ENCODE measurements at places on chromosomes 5 and 9.
A peak's percentile ranks its signal among the peaks of the same experiment; 100 is the strongest.

DNA sequence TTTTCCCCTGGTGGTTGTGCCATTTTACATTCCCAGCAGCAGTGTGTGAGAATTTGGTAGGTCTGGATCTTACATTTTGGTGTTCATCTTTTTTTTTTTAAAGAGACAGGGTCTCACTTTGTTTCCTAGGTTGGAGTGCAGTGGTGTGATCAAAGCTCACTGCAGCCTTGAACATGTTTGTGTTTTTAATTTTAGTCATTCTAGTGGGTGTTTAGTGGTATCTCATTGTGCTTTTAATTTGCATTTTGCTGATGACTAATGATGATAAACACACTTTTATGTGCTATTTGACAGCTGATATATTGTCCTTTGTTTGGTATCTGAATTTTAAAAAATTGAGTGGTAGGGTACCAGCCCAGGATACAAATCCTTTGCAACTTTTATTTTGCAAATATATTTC lies 53.4 kb upstream of the POMT1 start:
- no peak for DNase-seq

- peak; percentile 47 for DNase-seq
Measured at GRCh38 chr5:123450640-123451039, 27.4 kb upstream of the CEP120 start.

- DNase-seq, result no peak
Measured at GRCh38 chr9:136151214-136151804, 32.6 kb upstream of the TMEM250 start.

GRCh38 chr5:132096904-132097303 lies 23.3 kb downstream of the CSF2 start:
- DNase-seq, result no peak

GRCh38 chr5:60356745-60357144 lies 343.2 kb downstream of the DEPDC1B start:
- no peak for DNase-seq

- DNase-seq, result no peak
Measured at GRCh38 chr9:94553029-94553938, 1.6 kb upstream of the PCAT7 start.

- no peak for DNase-seq
Measured at GRCh38 chr5:68420476-68421344, 205.2 kb downstream of the PIK3R1 start.

DNA sequence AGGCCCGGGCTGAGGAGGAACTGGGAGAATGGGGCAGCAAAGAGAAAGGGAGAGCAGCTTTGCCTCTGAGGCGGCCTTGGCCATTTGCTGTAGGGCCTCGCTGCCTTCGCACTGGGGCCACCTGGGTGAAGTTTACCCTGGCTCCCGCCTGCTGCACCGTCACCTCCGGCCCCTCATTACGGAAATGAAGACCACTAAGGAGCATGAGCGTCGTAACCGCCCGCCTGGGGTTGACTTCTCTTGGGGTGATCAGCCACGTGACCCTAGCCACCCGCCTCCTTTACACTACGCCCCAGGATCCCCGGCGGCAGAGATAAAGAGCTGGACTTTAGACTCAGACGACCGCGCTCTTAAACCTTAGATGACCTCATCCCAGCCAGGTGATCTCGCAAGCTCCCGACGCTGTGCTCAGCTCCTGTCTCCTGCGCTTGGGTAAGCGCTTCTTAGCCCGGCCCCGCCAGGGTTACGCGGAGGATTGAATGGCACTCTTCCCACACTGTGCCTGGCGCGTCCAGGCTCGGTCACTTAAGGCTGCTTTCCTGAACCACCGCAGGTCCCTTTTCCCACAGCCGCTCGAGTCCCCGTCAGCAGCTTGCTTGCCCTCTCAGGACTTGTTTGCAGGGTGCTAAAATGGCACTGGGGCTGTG lies 107.9 kb upstream of the LARP1 start:
- DNase-seq, result no peak

DNA sequence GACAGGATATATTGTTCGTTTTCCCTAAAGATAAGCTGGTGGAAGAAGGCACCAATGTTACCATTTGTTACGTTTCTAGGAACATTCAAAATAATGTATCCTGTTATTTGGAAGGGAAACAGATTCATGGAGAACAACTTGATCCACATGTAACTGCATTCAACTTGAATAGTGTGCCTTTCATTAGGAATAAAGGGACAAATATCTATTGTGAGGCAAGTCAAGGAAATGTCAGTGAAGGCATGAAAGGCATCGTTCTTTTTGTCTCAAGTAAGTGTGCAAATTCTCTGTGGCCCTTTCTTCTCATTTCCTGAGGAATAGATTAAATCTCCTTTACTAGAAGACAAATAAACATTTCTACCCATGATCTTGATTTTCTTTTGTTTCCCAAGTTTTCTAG lies 38.0 kb downstream of the OSMR start:
- no peak for DNase-seq

DNA sequence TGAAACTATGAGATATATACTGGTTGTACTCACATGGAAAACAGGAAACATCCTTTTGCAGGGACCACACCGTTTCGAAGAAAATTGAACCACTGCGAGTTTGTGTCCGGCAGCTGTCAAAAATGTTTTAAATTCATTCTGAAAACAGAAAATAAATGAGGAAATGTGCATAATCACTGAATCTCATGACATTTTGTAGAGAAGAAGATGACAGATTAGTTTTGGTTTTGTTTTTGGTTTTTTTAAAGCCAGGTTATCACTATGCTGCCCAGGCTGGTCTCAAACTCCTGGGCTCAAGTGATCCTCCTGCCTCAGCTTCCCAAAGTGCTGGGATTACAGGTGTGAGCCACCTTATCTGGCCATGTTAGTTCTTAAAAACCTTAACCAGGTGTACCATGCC lies 3.5 kb downstream of the TXNDC8 start:
- no peak for DNase-seq

All from NCI-H1417 treated with DMSO at 0.1 percent for 48 hours (cell line).